ENCODE measurements at places on chromosomes 13 and 19.

GRCh38 chr19:22882797-22883196, 50.7 kb downstream of the ZNF723 start:
- ATAC-seq, result no peak

- ATAC-seq, result peak; percentile 46
These were observed 24.3 kb downstream of the NFILZ start for GRCh38 chr19:8654591-8655339.

- ATAC-seq, result no peak
These were observed 9.9 kb downstream of the PLPP2 start for GRCh38 chr19:281156-281853.

DNA sequence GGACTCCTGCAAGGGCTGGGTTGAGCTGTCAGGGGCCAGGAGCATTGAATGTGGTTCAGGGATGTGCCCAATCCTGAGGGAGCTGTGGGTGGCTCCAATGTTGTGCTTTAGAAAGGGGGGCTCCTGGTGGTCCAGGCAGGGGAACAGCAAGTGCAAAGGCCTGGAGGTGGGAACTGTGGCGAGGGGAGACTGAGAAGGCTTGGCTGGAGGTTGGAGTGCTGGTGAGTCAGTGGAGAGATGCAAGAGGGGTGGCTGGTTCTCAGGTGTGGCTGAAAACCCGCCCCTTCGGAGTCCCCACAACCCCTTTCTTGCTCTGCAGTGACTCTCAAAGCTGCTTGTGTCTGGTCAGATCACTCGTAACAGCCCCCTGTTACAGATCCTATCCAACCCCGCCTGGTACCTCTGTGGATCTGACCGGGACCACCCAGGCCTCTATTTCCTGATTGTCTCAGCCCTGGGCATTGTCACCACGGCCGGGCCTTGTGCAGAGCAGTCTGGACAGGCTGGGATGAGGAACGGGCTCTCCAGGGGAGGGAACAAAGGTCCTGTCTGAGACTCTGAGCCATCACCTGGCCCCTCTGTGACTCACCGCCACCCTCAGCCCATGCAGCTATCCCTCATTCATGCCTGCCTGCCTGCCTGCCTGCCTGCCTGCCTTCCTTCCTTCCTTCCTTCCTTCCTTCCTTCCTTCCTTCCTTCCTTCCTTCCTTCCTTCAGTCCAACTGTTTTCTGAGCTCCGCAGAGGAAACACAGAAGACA, 1.4 kb upstream of the KCNN1 start:
- ATAC-seq, result no peak

GRCh38 chr19:16978839-16979802, 47.5 kb downstream of the CPAMD8 start:
- ATAC-seq, result no peak

- no peak for ATAC-seq
These were observed 20.9 kb upstream of the C1QTNF9B start for GRCh38 chr13:23918208-23918607.

DNA sequence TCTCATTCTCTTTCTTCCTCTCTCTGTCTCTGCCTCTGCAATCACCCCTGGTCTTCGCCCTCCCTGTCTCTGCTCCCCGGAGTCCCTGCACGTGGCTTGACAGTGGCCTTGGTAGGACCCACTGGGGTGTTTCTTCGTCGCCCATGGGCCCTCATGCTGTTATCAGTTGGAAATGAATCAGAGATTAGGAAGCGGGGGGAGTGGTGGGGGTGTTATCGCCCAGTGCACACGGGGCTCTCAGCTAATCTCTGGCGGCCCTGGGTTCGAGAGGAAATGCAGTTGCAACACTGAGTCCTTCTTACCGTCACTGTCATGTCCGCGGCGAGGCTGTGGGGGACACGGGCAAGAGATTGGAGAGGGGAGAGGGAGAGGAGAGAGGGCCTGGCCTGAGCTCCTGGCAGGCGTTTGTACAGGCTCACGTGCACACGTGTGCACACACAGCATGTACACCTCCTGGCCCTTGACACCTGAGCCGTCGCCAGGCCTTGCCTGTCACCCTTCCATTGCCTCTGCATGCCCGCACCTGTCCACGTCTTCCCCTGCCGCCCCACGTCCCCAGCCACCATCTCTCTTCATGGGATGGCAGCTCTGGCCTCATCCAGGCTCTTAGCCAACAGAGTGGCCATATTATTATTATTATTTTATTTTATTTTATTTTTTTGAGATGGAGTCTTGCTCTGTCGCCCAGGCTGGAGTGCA, 37.8 kb upstream of the SLC7A10 start:
- ATAC-seq, result no peak

- ATAC-seq, result no peak
These were observed 1539.0 kb downstream of the UQCRFS1 start for GRCh38 chr19:27673986-27674385.

DNA sequence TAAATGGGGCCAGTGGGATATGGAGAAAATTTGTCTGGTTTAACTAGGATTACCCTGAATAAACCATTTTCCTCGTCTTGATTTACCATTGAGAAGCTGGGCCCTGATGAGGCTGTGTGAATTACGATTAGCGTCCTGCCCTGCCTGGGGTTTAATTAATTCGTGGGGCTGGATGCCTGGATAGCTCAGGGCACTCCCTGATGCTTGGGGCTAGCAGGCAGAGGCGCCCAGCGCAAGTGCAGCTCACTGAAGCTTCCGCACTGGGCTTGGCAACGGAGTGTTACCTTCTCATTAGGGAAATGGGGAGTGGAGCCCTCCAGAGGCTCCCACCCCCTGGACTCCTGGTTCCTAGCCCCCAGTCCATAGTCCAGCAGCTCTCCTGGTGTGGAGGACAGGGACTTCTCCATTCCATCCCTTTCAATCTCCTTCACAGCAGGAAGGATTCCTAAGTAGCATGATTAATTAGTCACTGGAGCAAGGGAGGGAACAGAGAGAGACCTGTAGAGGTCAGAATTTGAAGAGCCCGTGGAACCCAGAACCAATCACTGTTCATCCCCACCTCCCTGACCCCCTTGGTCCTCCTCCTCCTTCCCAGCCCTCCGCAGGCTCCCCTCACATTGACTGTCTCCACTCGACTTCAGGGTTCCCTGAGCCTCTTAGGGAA, 107.2 kb downstream of the UQCRFS1 start:
- ATAC-seq, result no peak

DNA sequence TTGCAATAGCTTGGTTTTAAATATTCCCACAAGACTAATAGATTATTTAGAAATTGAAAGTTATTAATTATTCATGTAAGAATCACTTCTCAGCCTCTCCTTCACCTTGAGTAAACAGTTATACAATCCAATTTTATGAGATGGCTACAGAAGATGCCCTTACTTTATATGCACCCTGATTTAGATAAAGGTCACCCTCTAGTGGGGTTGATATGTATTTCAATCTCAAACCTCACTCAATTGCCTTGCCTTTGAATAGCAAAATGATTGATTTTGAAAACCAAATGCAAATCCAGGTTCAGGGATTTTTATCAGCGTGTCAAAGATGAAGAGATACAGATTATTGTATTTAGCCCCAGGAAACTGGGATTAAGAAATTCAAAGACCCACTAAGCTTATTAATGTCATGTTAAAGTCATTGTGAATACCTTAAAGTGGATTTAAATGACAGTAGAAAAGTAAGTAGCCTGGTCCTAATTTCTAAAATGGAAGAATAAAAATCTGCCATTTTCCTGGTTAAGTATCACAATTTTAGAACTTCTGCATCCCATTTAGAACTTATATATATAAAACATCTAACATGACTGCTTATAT, 305.1 kb downstream of the ITGBL1 start:
- ATAC-seq, result no peak

GRCh38 chr19:16627928-16628182, 149 bp downstream of the MED26 start:
- ATAC-seq, result no peak

GRCh38 chr19:19218911-19219310, 7.2 kb downstream of the NCAN start:
- ATAC-seq, result no peak

DNA sequence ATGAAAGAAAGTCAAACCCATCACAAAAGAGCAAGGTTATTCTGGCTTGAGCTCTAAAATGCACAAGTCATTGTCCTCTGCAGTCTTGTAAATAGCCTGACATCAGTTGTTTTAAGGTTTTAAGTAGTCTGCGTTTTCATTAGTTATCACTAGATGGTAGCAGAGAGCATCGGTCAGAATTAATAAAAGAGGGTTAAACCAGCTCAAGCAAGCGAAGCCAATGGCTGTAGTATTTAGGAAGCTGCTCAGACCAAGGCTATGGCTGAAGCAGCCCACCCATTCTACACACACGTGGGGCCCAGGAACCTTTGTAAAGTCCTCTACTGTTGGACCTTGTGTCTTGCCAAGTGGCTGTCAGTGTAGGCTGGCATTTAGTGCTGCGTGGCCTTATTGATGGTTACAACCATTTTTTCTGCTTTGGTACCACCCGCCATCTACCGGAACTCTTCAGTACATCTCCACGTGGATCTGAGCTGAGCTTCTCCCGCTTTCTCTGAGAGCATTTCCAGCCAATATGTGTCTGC, 13.3 kb upstream of the ZNF57 start:
- ATAC-seq, result peak; percentile 70

- no peak for ATAC-seq
These were observed 46.5 kb downstream of the DNAJC3 start for GRCh38 chr13:95723438-95723837.

DNA sequence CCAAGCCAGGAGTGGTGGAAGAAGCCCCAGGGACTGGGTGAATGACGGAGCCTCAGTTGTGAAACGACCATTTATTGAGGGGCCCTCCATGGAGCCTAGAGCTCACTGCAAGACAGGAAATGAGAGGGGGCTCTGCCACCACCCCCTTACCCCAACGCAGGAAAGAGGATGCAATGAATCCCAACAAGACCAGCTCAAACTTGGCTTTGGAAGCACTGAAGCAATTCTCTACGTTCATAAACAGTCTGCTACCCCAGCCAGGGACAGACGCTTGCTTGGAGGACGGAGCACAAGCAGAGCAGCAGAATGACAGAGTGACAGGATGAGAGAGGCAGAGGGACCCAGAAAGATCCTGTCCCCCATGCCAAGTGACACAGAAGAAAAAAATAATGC, 1.0 kb downstream of the PRKACA start:
- no peak for ATAC-seq

GRCh38 chr19:14112051-14112808, 5.3 kb downstream of the PRKACA start:
- no peak for ATAC-seq

GRCh38 chr19:3284759-3285646, 60.5 kb downstream of the CELF5 start:
- ATAC-seq, result peak; percentile 72

- ATAC-seq, result no peak
These were observed 10.9 kb upstream of the TEX30 start for GRCh38 chr13:102784483-102784882.

- no peak for ATAC-seq
These were observed 10.6 kb upstream of the ZNF792 start for GRCh38 chr19:34974646-34975045.

DNA sequence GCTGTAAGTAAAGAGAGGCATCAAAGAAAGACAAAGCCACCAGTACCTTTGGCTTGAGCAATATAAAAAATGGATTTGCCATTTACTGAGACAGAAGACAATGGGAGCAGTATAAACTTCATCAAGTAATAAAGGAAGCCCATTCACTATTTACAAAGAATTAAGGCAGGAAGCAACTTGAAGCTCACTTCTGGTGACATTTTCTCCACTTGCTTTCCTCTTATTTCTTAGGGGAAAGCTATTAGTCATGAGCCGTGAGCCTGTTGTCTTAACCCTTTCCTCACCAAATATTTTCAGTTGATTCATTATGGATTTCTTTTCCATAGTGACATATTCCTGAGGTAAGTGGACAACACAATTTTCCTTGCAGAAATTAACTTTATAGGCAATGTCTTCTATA, 156.8 kb downstream of the DNAJC3 start:
- ATAC-seq, result no peak

- ATAC-seq, result no peak
These were observed 136.9 kb upstream of the SPRY2 start for GRCh38 chr13:80477661-80478443.

DNA sequence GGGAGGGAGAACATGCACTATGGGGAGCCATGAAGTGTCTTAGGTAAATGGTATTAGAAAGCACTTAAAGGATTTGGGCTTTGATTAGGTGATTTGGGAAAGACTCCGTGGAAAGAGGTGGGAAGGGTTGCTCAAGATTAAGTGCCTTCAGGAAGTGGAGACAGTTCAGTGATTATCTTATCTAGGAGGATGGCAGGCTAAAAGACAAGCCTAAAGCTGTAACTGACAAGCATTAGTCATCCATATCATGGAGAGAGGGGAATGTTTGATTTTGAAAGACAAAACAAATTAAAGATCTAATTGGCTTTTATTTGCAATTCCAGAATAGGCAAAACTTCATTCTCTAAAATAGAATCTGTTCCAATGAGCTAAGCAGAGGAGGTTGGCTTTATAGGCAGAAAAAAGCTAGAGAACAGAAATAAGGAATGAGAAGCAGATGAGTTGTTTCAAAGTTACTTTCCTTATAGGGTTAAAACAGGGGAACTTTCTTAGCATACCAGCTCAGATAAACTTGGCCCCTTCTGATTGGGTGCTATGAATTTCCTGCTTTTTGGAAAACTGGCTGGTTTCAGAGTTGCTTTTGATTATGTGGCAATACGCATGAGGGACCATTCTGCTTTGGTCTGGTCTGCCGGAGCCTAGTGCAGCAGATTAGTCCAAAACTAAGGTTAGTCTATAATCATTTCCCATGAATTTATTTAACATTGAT, 1.8 kb upstream of the DIAPH3 start:
- ATAC-seq, result no peak

DNA sequence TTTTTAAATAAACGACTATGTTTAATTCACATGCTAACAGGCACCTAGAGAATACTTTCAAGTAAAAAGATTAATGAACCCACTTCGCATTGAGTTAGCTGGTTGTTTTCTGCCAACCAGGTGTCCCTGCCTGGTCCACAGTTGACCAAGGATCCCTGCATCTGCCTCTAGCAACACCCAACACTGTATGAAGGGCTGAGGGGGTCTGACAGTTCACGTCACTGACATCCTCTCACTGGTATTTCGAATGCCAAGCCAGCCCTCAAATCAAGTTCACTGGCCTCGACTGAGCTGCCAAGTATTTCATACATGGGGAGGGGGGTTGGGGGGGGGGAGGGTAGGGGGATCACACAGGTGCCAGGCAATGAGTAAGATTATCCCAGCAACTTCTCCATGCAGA, 25.4 kb downstream of the SLC25A30 start:
- ATAC-seq, result no peak

DNA sequence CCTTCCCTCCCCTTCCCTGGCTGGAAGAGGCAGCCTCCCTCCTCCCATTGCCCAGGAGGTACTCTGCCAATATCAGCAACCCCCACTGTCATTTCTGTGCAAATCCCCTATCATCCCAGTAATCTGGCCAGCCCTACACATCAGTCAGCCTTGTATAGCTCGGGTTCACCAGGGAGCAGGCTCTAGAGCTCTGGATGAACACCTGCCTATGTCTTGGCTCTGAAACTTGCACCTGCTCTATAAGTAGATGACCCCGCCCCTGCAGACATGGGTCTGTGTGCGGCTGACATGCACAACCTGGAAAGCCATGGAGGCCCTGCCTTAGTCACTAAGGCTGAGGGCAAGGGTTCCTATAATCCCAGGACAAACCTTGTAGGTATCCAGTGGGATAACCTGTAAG, 1042.9 kb downstream of the UQCRFS1 start:
- no peak for ATAC-seq
